ENCODE measurements at places on chromosomes 16 and 17.

DNA sequence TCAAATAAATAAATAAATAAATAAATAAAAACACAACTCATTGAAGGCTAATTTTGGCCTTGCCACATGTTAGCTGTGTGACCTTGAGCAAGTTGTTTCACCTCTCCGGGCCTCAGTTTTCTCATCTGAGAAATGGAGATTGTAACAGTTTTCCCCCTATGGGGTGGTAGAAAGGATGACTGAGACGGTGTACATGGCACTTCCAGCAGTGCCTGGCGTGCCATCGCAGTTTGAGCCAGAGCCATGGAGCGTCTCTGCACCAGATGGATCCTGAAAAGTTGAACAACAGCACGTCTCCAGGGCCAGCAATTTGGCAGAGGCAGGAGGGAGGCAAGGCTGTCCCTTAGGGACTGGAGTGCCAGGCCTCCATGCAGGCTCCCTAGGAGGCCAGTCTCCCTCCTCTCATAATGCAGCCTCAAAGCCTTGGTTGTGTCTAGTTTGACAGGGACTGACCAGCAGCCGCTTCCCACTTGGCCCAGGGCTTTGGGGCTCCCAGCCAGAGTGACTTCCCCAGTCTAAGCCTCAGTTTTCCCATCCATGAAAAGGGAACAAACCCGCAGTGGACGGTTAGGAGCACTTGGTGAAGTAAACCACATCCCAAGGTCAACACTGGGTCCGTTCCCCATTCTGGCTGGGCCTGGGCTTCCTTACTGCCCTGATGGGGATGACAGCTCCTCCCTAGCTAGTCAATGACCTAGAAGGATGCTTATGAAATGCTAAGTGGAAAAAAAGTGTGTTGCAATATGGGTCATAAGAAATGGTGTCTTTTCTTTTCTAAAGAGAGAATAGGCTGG, 19.3 kb downstream of the SOCS1 start:
- DNase-seq, result no peak

DNA sequence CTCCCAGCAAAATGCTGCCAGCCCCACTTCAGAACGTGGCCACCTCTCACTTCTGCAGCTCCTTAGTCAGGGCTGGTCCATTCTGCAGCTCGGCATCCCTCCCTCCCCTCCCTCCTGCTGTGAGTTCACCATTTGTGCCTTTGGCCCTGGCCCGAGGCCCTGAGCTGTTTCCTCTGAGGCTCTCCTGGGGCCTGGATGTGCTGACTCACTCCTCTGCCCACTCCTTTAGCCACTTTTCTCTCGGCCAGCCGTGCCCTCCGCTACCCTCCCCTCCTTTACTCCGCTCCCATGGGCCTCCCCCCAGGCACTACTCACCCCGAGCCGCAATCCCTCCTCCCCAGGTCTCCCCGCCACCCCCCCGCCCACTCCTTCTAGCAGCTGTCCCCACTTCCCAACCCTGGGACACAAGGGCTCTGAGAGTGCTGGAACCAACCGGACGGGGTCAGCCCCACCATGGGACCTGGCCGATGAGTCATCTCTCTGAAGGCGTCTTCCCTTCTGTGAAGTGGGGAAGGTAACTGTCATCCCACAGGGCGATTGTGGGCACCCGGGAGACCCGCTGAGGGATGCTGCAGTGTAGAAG, 11.5 kb downstream of the KCNG4 start:
- peak; percentile 74 for DNase-seq

DNA sequence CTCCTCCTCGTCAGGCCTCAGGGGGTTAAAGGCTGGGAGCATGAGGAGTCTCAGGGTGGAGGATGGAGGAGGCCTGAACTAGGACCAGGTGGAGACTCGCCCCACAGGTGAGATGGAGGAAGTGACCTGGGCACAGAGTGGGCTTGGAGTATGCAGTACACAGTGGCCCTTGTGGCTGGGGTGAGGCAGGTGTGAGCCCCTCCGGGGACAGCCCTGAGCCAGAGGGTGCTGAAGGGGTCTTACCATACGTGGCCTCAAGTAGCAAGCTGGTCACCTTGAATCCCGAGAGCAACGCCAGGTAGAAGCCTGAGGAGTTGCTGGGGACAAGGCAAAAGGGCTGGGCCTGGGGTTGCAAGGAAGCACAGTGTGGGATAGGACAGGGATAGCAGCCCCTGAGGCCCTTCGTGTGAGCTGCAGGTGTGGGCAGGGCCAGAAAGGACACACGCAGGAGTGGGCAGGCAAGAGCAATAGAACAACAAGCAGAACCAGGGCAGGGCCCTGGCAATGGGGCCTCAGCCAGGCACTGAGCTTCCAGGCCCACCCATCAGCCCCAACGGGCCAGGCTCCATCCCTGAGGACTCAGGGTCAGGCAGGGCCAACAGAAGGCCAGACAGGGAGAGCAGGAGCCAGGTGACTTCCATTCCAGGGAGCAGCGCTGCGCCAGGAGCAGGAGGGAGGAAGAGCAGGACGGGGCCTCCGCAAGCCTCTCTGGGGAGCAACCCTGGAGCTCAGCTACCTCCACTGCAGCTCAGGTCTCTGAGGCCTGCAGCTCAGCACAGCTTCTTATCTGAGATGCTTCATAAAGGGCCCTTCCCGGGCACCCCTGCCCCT, 64.2 kb upstream of the TNRC6C start:
- DNase-seq, result no peak

- DNase-seq, result peak; percentile 82
Measured at GRCh38 chr17:58534901-58535421, 20.5 kb upstream of the MTMR4 start.

- DNase-seq, result no peak
Measured at GRCh38 chr17:56762988-56763387, 70.7 kb downstream of the C17orf67 start.

DNA sequence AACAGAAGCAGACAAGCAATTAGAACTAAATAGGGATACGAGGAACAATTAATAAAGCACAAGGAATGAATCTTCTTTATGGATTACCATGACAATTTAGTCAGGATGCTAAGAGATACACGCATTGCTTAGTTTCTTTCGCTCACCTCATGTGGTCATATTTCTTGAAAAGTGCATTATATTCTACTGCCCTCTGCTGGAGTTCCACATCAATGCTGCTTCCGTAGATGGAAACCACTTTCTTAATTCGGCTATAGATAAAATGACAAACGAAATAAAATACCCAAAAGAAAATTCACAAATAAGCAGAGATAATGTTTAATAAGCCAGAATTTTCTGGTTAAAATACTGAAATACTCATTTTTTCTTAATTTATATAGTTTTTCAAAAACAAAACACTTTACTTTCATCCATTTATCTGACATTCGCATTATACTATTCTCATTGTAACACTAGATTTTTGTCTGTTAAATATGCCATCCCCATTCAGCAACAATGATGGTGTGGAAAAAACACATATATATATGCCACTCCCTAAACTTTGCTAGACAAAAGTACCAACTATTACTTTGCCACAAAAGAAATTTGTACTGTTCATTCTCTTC, 22.0 kb upstream of the PHLPP2 start:
- DNase-seq, result peak; percentile 21

- DNase-seq, result no peak
Measured at GRCh38 chr17:39677542-39678339, 9.5 kb downstream of the PNMT start.

- DNase-seq, result peak; percentile 92
Measured at GRCh38 chr17:74569020-74570003, 2.0 kb upstream of the CD300H start.

GRCh38 chr17:77321649-77322513, 181.1 kb downstream of the SEC14L1 start:
- no peak for DNase-seq

GRCh38 chr17:18944646-18945045, 7.3 kb upstream of the SLC5A10 start:
- no peak for DNase-seq

DNA sequence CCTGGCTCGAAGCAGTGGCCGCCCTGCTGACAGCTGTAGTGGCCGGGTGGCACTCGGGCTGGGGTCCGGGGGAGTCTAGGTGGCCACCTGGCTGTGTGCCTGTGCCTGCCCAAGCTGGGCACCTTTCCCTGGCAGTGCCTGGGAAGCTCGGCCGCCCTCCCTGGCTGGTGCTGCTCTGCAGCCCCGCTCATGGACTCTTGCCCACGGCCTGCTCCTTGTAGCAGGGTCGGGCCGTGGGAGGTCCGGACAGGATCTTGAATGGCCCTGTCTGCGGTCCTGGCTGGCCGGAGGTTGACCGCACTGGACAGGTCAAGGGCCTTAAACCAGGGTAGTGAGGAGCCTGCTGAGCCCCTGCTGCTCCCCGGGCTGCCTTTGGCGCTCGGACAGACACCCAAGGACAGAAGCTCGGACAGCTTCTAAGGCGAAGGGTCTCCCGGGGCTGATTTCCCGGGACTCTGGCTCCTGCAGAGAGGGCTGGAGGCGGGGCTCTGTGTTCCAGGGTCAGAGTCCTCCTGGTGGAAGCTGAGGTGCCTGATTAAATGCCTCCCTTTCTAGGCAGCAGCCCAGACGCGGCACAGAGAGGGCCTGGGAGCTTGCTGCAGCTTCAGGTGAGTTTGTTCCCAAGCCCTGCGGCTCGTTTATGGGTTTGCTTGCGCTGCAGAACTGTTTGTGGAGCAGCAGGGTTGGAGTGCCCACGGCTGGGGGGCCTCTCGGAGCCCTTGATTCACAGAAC, 6.0 kb downstream of the CAPN15 start:
- DNase-seq, result peak; percentile 36

DNA sequence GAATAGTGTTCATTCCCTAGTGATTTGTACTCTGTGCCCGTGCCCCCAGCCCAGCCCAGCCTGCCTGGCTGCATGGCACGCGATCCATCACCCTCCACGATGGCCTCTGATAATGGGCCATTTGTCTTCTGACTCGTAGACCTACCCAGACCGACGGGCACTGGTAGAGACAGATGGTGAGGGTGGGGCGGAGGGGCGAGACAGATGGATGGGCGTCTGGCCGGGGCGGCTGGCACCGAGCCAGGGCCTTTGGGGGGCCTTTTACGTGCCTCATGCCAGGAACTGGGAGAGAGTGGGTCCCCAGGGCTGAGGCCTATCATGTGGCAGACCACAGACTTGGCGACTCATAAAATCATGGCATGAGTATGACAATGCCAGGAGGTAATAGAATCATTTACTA, 25.4 kb downstream of the CRHR1 start:
- no peak for DNase-seq

- peak; percentile 43 for DNase-seq
Measured at GRCh38 chr17:50181591-50182560, 16.1 kb downstream of the SGCA start.

- DNase-seq, result no peak
Measured at GRCh38 chr16:3038896-3039295, 2.2 kb upstream of the BICDL2 start.

DNA sequence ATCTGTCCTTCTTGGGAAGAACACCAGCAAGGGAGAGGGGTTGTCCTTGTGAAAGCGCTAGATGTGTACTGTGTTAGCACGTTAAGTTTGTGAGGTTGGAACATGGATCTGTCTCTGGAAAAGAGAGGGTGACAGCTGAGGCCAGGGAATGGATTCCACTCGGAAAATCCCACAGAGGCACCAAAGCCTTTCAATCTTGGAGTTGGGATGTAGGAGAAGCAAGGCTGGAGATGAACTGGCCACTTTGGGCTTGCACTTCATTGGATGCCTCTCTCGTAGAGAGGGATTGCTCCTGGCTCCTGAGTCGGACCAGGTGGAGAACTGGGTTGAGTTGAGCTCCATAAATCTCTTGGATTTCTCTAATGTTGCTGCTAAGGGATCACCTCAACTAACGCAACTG, 67.2 kb downstream of the CCDC182 start:
- DNase-seq, result no peak

- no peak for DNase-seq
Measured at GRCh38 chr17:3658784-3659449, 9.5 kb downstream of the TAX1BP3 start.

- no peak for DNase-seq
Measured at GRCh38 chr16:12330946-12331345, 354.4 kb downstream of the SNX29 start.

DNA sequence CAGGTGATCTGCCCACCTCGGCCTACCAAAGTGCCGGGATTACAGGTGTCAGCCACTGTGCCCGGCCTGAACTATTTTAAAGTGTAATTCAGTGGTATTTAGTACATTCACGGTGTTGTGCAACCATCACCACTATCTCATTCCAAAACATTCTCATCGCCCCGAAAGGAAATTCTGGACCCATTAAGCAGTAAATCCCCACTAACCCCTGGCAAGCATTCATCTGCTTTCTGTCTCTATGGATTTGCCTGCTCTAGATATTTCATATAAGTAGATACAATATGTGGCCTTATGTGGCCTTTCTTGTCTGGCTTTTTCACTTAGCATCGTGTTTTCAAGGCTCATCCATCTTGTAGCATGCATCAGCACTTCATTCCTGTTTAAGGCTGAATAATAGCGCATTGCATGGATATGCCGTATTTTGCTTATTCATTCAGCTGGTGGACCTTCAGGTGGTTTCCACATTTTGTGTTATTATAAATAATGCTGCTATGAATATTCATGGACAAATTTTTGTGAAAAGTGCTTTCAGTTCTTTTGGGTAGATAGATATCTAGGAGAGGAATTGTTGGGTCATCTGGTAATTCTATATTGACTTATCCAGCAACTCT, 8.4 kb upstream of the HERPUD1 start:
- no peak for DNase-seq

DNA sequence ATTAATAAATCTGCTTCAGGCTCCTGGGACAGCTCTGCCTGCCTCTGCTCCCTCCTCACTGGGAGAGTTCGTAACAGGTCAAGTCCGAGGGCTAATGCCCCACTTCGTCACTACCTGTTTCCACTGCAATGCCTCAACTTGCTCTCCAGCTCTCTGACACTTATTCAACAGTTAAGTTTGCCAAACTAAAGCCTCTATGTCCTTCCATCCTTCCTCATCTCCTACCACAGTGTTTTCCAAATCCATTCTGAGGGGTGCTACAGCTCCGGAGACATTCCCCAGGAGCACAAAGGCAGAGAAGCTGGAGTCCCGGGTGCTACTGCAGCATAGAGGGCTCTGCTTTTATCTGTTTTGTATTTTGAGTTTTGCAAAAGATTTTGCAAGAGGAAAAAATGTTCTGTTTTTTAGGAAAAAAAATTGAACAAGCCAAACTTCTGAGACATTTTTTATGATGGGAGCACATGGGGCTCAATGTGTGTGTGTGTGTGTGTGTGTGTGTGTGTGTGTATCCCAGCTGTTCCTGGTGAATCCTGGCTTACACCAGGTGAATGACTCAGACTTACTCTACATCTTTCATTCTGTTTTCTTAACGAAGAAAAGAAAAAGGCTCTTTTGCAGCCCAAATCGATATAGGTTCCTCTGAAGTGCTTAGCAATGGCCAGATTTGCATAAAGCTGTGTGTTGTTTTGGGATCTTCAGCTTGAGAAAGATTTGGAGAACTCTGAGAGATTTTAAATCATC, 46.1 kb upstream of the MYOCD start:
- no peak for DNase-seq

DNA sequence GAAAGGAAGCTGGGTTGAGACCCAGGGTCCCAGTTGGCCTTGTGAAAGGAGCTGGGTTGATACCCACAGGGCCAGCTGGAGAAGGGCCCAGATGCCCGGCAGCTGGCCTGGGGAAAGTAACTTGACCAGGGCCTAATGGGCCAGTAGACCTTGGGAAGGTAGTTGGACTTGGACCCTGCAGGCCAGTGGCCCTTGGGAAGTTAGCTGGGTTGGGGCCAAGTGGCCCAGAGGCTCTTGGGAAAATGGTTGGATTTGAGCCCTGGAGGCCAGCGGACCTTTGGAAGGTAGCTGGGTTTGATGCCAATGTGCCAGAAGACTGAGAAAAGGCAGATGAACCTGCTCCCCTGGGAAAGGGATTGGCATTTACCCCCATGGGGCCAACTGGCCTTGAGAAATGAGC, 13.4 kb downstream of the CHTF8 start:
- no peak for DNase-seq

Measured in SW480 (cell line).